ENCODE measurements at places on chromosomes 16 and 17.

DNA sequence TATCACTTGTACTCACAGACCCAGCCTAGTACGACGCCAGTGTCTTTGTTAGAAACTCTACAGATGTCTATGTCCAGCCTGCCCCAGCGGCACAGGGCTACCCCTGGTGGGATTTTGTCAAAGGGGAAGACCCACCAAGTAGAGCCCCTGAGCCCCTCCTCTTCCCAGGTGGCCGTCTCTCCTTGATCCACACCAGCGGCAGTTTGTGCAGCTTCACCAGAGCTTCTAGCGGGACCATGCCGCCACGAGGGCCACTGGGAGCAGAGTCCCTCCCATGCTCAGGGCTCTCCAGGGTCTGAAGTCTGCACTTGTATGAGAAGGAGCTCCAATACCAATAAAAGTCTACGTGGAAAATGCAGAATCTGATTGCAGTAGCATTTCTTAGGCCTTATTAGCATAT lies 157.1 kb downstream of the RPTOR start:
- no peak for DNase-seq

GRCh38 chr16:59432896-59433295 lies 698.8 kb upstream of the GOT2 start:
- no peak for DNase-seq

- DNase-seq: no peak
These were observed 204.8 kb downstream of the CDH8 start for GRCh38 chr16:61831351-61831917.

- DNase-seq: no peak
These were observed 423 bp upstream of the ASGR2 start for GRCh38 chr17:7114875-7115614.

DNA sequence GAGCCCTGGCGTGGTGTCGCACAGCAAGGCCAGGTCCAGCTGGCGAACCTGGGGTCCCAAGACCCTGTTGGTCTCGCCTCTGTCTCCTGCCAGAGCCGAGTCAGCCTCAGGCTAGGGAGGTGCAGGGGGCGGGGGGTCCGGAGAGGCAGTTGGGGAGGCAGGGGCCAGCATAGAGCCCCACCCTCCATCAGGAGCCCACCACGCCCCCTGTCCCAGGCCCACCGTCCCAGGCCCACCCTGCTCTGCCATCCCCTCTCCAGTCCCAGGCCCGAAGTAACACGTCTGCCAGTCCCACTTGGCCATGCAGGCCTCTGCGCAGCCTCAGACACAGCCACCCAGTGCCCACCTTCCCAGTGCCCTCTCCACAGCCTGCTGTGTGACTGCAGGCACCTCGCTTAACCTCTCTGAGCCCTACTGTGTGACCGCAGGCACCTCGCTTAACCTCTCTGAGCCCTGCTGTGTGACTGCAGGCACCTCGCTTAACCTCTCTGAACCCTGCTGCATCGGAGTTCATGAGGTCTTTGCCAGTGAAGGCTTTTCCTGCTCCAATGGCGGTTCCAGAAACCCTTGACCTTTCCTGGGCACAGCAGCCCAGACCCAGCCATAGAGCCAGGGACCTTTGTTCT lies 29.3 kb downstream of the ZNF469 start:
- no peak for DNase-seq

- no peak for DNase-seq
These were observed 14.7 kb downstream of the TMEM11 start for GRCh38 chr17:21199311-21199710.

GRCh38 chr16:707062-707538 lies 1.5 kb upstream of the FBXL16 start:
- DNase-seq: no peak
